Peyer's patch (tissue), 4 donors: ENCODE measurements at places on chromosomes 5 and 9.

- H3K27me3 ChIP-seq = no peaks in the 10 kb centered on the region
- no peak for DNase-seq
- no peaks in the 10 kb centered on the region for H3K36me3 ChIP-seq
- no peak overlapping the region for H3K27ac ChIP-seq
These were observed 37.6 kb downstream of the LRSAM1 start for GRCh38 chr9:127488946-127489345.

GRCh38 chr5:19630876-19631275 lies 357.1 kb downstream of the CDH18 start:
- no peaks in the 10 kb centered on the region for H3K4me1 ChIP-seq
- no peak for DNase-seq

DNA sequence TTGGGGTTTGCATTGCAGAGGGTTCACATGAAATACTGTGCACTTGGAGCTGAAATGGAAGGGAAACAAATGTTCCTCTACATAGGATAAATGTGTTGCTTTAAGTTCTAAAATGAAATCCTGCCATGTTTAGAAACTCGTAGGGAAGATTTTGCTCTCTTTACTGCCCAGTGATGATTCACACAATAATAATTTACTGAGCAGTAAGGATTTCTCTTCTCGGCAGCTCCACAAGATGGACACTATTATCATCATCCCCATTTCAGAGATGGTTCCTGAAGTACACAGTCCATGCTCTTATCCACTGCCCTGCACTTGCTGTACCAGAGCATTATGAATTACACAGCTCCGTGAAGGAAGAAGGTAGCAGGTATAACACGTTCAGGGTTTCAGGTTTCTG lies 4.1 kb downstream of the HACD4 start:
- no peak overlapping the region for H3K27ac ChIP-seq
- H3K4me1 ChIP-seq = no peaks in the 10 kb centered on the region
- H3K36me3 ChIP-seq = no peaks in the 10 kb centered on the region
- H3K27me3 ChIP-seq = no peaks in the 10 kb centered on the region

GRCh38 chr5:77133061-77133758 lies 46.1 kb upstream of the ZBED3 start:
- H3K27me3 ChIP-seq = no peaks in the 10 kb centered on the region
- no peak overlapping the region for H3K27ac ChIP-seq
- no peaks in the 10 kb centered on the region for H3K36me3 ChIP-seq
- DNase-seq = peak; percentile 20
- H3K4me3 ChIP-seq = no peak overlapping the region
- no peaks in the 10 kb centered on the region for H3K4me1 ChIP-seq

DNA sequence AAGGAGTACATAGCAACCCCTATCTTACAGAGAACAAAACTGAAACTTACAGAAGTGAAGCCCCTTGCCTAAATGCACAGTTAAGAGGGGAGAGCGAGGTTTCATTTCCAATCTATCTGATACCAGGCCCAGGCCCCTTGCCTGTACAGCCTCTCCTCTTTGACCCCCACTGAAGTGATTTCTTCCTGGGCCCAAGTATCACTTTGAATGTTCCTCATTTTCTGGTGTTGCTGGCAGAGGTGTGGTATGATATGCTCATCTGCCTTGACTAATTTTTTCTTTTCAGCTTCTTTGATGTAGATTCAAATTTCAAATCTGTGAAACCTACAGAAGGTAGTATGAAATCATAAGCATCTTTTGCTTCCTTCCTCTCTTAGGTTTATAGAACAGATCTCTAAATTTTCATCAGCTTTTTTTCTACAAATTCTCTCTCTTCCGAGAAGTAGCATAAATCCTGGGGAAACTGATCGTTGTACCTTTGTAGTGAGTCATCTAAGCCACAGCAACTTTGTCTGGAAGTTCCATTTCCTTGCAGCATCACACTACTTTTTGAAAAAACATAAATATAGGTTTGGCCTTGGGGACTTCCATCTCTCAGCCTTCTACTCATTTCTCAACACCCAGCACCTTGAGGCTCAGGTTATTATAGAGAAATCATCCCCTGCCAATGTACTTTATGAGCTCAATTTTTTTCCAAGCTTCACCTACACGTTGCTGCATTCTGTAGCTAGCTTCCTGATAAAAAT lies 402.4 kb upstream of the PTGER4 start:
- H3K4me1 ChIP-seq = no peaks in the 10 kb centered on the region
- H3K4me3 ChIP-seq = no peak overlapping the region
- no peak for DNase-seq

DNA sequence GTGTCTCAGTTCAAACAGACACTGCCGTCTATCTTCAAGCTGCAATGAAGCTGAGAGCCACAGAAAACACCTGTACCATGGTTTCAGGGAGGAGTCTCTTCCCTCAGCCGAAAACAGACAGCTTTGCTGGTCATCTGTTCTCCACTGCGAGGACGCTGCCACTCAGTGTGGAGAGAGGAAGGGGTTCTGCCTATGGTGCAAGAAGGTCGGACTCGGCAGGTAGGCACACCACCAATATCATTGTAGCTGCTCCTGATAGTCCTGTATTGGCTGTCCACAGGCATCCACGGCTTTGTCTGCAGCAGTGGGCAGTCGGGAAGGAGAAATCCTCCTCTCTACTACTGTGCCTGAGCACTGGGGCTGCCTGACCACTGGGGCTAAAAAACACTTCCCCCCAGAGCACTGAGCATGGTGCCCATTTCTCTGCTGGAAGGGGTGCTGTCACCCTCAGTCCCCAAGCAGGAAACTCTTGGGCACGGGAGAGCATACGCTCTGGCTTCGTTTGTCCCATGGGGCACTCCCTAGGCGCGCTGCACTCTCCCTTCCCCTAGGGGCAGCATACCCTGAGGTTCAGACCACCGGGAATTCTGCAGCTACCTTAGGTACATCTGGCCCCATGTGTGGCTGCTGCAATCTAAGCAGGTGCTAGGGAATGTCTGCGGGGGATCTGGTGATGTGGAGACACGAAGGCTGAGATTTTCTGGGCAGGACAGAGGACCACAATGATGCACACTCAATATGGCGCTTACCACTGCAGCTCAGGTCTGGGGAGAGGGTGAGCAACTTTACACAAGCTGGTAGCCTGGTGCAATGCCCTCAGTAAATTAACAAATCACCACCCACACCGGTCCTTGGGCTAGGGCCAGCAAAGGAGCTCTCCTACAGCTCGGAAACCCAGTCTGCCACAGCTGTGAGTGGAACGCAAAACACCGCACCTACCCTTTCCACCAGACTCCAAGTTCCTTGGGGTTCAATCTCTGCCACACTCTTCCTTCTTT lies 880.9 kb upstream of the SEMA6A start:
- H3K27ac ChIP-seq = no peak overlapping the region
- peak overlapping the region; percentile 19 for H3K4me3 ChIP-seq
- no peak for DNase-seq
- no peaks in the 10 kb centered on the region for H3K36me3 ChIP-seq
- H3K4me1 ChIP-seq = no peaks in the 10 kb centered on the region

GRCh38 chr9:125496313-125496834 lies 210.6 kb downstream of the MAPKAP1 start:
- no peaks in the 10 kb centered on the region for H3K27me3 ChIP-seq
- no peak for DNase-seq
- no peak overlapping the region for H3K4me3 ChIP-seq
- H3K36me3 ChIP-seq = no peaks in the 10 kb centered on the region
- H3K4me1 ChIP-seq = no peaks in the 10 kb centered on the region

DNA sequence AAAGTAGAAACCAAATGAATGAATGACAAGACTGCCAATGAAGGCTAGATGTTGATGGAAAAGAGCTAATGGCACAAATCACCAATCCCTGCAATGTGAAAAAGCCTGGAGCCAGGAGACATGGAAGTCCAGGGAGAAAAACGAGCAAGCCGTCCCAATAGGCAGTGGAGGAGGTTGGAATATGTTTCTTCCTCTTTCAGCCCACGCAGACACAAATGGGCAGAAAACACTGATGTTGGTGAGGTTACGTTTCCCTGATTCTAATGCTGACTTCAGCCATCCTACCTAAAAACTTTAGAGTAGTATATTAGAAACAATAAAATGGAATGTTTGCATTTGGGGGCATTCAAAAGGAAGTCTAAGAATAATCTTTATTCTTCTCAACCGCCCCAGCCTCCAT lies 23.9 kb upstream of the KIF2A start:
- H3K36me3 ChIP-seq = no peaks in the 10 kb centered on the region
- no peaks in the 10 kb centered on the region for H3K4me1 ChIP-seq
- no peak for DNase-seq
- H3K27ac ChIP-seq = no peak overlapping the region
- no peaks in the 10 kb centered on the region for H3K27me3 ChIP-seq
- H3K4me3 ChIP-seq = no peak overlapping the region

DNA sequence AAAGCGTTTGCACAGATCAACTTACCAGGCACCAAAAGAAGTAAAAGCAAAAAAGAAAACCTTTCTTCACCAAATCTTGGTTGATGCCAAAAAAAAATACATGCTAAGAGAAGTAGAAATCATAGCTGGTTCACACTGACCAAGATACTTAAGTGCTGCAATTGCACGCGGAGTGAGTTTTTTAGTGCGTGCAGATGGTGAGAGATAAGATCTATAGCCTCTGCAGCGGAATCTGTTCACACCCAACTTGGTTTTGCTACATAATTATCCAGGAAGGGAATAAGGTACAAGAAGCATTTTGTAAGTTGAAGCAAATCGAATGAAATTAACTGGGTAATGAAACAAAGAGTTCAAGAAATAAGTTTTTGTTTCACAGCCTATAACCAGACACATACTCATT lies 36.4 kb upstream of the CCDC152 start:
- no peak for DNase-seq
- no peak overlapping the region for H3K27ac ChIP-seq
- H3K4me1 ChIP-seq = no peaks in the 10 kb centered on the region
- H3K36me3 ChIP-seq = no peaks in the 10 kb centered on the region

DNA sequence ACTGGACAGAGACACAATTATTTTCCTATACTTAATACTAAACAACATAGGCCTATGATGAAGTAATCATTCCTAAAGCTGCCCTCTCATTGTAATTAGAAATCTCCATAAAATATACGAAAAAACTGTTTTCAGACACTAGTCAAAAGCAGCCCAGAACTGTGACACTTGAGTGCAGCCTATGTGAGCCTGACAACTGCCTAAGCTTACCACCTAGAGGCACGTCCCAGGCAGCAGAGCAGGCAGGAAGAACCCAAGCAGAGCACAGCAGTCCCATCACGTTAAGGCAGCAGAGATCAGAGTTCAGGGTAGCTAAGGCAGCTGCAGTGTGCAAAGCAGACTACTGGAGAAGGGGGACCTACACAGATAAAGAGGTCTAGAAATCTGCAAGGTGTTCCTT lies 46.4 kb downstream of the GOLPH3 start:
- no peak overlapping the region for H3K27ac ChIP-seq
- DNase-seq = no peak
- H3K4me1 ChIP-seq = no peaks in the 10 kb centered on the region
